Caudate nucleus (tissue), 63 donors: ENCODE measurements at places on chromosomes 5 and 9.

GRCh38 chr5:171770153-171770552 is 15.5 kb upstream of the SMIM23 start:
- no peak for DNase-seq

DNA sequence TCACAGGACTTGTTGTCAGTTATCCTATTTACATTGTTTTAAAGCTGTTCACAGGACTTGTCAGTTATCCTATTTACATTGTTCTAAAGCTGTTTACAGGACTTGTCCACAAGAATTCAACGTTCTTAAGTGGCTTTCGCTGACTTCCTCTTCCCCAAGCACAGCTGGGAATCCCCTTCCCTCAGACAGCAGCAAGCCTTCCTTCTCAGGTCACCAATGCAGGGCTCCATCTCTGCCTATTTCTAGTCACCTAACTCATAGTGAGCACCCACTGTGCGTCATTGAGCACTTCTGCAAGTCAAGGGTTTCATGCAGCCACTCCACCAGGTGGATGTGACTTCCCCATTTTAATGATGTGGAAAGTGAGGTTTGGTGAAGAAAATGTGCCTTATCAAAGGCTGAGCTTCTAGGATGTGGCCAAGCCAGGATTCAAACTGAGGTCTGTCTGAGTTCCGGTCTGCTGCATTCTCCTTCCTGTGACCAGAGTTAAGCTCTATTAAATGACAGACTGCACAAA is 109.8 kb upstream of the ZNF462 start:
- DNase-seq: no peak

DNA sequence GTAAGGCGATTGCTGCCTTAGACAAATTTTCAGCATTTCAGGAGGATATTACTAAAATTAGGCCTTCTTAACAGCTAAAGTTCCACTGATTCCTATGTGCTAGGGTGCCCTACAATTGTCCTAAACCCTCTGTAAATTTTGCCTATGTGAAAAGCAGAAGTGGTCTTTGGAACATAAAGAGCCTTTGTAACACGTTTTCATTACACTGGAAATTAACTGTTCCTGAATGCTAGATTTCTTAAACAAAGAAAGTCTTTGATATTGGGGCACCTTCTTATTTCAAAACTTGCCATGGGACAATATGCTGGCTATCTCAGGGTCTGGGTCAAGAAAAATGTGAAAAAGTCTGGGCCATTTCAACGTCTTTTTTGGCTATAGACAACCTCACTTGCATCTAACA is 60.4 kb upstream of the MOCS2 start:
- no peak for DNase-seq

DNA sequence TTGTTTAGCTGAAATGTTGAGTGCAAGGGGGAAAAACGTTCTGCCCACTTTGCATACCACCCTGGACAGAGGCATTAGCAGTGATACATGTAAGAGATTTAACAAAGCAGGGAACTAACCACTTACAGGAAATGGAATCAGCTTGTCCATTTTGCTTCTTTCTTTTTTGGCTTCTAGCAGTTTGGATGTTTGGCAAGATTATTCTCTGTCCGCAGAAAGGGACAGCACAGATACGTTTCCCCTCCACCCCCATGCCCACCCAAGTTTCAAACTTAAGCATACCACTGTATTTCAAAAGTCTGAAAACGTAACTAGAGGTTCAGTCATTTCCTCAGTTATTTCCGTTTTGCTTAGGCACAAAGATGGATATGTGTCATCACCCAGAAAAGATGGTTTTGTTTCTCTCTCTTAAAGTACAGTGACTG is 118.4 kb downstream of the GDNF start:
- no peak for DNase-seq

- no peak for DNase-seq
These were observed 138.6 kb downstream of the PALM2AKAP2 start for GRCh38 chr9:109918339-109919163.

- DNase-seq: peak; percentile 23
These were observed 601 bp downstream of the ERGIC1 start for GRCh38 chr5:172834415-172835289.

DNA sequence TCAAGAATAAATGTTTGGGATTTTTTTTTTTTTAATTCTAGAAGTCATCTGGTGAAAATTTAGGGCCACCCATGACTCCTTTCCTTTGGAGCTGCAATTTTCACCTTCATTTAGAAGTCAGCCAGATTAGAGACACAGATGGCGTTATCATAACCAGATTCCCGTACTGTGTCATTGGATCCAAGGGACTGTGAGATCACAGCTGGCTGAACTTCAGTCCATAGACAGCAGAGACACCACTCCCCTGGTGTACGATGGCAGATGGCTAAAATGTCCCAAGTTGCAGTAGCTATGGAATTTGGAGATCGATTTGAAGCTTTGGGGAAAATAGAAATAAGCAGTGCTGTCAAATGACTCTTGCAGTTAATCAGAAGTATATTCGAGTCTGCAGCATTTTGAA is 216.3 kb downstream of the RFK start:
- no peak for DNase-seq

DNA sequence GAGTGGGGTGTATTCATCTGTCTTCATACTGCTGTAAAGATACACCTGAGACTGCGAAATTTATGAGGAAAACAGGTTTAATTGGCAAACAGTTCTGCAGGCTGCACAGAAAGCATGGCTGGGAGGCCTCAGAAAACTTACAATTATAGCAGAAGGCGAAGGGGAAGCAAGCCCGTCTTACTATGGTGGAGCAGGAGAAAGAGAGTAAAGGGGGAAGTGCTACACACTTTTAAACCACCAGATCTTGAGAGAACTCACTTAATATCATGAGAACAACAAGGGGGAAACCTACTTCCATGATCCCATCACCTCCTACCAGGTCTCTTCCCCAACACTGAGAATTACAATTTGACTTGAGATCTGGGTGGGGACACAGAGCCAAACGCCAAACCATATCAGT is 12.5 kb upstream of the NREP start:
- no peak for DNase-seq

- DNase-seq: no peak
These were observed 41.3 kb downstream of the EFCAB9 start for GRCh38 chr5:172235132-172235780.

- no peak for DNase-seq
These were observed 11.2 kb upstream of the CERCAM start for GRCh38 chr9:128409450-128409849.

GRCh38 chr5:8456846-8457186 is 587.9 kb downstream of the MTRR start:
- no peak for DNase-seq

DNA sequence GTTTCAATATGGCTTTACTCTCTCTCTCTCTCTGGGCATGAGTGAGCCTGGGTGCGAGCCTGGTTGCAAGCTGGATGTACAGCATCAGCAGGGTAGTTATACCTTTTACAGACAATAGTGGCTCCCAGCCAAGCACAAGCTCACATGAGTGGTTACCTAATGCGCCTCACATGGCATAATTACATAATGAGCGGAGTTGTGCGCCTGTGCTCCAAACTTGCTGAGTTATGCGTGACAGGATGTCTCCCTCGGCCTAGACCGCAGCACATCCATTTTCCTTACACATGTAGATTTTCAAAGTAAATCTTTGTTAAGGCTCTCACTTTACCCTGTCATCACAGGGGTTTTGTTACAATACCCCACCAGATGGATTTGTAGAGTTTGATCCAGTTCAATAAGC is 233.5 kb upstream of the WWC1 start:
- DNase-seq: no peak

DNA sequence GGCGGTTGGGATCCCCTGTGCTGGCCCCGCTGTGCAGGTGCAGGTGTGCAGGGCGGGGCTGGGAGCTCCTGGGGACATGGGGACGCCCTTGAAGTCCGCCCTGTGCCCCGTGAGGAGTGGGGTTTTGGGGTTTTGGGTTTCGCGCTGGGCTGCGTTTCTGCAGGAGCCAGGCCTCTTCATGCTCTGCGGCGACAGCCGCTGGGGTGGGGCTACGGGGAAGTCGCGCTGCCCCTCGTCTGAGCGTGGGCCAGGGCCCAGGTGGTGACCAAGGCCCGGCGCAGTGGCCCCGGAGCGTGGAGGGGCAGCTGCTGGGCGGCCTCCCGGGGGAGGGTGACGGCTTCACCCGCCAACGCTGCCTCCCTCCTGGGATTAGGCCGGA is 47.8 kb upstream of the IRX4 start:
- no peak for DNase-seq

DNA sequence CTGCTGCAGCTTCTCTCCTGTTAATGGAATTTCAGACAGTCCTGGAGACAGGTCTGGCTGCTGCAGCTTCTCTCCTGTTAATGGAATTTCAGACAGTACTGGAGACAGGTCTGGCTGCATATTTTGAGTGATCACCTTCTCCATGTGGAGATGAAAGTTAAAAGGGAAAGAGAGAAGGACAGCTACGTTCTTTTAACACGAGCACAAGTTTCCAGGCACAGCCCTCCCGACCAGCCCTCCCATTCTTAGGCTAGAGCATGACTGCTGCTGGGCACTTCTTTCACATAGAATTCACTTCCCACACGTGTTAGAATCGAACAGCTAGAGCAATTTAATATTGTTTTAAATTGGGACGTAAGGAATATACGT is 133.3 kb upstream of the DMRT1 start:
- DNase-seq: no peak

DNA sequence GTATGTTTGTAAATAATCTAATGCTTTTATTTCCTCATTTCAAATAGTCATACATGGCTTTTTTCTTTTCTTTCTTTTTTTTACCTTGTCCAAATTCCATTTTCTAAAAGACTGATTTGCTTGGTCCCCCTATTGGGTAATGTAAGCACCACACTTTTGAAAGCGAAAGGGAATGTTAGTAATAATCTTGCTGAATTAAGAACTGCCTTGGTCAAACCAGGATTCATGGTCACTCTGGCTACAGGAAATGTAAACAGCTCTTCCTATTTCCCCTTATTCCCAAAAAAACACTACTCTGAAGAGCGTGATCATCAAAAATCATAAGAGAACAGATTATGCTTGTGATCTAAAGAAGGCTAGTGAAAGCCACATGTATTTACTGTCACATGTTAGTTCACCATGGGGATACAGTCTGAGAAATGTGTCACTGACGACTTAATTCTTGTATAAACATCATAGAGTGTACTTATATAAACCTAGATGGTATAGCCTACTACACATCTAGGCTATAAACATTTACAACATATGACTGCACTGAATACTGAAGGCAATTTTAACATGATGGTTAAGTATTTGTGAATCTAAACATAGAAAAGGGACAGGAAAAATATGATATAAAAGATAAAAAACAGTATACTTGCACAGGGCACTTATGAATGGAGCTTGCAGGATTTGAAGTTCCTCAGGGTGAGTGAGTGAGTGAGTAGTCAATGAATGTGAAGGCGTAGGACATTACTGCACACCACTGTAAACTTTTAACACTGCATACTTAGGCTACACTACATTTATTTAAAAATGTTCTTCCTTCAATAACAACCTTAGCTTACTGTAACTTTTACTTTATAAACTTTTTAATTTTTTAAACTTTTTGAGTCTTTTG is 75.3 kb downstream of the HMGCR start:
- DNase-seq: no peak

DNA sequence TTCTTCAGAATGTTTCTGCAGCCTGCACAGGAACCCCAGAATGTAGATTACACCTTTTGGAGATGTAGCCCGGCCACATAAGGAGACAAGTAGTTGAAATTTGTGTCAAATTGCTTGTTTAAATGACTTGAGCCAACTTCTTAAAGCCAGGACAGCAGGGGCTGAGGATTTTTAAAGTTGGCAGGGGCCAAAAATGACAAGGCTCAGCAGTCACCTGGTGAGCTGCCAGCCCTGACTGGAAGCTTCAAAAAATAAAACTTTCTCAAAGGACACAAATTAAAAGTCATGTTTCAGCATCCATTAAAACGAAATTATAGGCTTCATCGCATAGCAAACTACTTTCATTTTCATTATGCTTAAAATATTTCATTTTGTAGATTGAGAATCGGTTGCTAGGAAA is 340.3 kb upstream of the WWC1 start:
- no peak for DNase-seq

GRCh38 chr9:128558431-128559310 is 6.3 kb downstream of the SPTAN1 start:
- DNase-seq: peak; percentile 59

DNA sequence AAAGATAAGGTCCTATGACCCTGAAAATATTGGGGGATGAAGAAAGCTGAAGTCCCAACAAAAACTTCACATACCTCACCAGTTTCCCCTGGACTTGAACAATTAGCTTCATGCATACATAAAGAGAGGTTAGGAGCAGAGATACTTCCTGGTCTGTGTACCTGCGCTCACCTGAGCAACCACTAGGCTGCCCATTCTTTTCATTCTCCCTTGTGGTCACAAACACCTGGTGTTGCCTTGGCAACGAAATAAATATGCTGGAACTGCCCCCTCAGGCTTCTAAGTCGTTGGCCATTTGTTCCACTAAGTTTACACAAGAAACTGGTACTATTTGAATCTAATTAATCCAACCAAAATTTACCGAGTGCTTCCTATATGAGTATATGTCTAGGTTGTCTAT is 18.1 kb downstream of the OTP start:
- DNase-seq: no peak

GRCh38 chr9:128203024-128203706 is at the start of gene DNM1:
DNM1 (plus strand) TSS chr9:128203379; CDS start chr9:128203471, 92 bp downstream.
- DNase-seq: no peak

GRCh38 chr9:129608561-129609481 is 12.1 kb downstream of the C9orf50 start:
- no peak for DNase-seq

GRCh38 chr5:174547814-174548213 is 176.6 kb upstream of the MSX2 start:
- DNase-seq: no peak

- DNase-seq: no peak
These were observed 162.5 kb downstream of the HCN1 start for GRCh38 chr5:45533663-45534062.

DNA sequence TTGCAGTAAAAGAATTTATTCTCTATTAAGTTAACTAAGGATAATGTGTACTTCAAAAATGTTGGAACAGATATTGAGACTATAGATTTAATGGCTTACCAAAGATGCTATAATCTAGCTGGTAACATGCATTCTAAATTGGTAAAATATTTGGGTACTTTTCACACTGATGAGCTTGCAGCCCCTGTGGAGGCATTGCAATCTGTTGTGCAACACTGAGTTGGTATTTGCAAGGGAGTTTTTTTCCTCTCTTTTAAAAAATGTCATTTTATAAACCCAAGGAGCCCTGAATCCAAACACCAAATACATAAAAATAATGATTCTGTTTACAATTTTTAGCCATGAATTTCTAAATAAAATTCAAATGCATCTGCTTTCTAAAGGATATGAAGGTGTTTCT is 944.8 kb downstream of the DTWD2 start:
- no peak for DNase-seq

DNA sequence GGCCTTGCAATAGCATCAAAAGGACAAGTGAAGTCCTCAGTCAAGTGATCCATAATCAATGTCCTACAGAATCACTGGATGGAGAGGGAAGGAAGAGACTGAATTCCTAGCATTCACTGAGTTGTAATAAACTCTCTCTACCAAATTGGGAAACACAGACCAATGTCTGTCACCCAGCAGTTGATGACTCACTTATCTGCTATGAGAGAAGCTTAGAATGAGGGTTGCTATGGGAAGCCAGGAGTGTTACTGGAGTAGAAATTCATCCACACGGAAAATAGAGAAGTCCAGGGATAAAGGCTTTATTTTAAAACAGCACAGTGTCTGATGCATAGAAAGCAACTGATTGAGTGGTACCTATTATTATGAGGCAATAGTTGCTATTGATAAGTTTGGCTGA is 407.4 kb downstream of the BRINP1 start:
- DNase-seq: no peak
